ENCODE measurements at places on chromosomes 12 and 14. TPM values are rescaled to one million over a fixed set of nuclear protein-coding genes. Genes with fewer than 3 reads are reported as not detected.

Gene RNASE9
- total RNA-seq: not detected

Gene EPS8
- 20.7 TPM for total RNA-seq

Gene OXA1L
- total RNA-seq: 184 TPM

Gene AKAP6
- 172 TPM for total RNA-seq

Gene LGR5
- not detected for total RNA-seq

- DNase-seq: no peak
Measured at GRCh38 chr12:27185234-27186021, 58.7 kb upstream of the STK38L start.

DNA sequence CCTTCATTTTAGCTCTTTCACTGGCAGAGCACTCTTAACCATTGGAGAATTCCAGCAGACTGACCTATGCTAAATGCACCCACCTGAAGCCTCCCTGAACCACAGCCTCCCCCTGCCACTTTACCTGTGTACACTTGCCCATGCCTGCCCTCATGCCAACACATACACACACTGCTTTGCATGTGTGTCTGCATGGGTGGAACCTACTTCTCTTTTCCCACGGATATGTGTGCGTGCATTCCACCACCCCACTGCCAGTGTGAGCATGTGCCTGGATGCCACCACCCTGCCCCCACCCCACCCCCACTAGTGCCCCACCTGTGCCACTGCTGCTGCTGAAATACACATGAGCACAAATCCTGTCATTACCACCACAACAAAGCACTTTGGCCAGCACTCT is 49.5 kb upstream of the EEA1 start:
- DNase-seq: no peak

GRCh38 chr12:45269412-45269751 is 53.5 kb downstream of the ANO6 start:
- DNase-seq: no peak

DNA sequence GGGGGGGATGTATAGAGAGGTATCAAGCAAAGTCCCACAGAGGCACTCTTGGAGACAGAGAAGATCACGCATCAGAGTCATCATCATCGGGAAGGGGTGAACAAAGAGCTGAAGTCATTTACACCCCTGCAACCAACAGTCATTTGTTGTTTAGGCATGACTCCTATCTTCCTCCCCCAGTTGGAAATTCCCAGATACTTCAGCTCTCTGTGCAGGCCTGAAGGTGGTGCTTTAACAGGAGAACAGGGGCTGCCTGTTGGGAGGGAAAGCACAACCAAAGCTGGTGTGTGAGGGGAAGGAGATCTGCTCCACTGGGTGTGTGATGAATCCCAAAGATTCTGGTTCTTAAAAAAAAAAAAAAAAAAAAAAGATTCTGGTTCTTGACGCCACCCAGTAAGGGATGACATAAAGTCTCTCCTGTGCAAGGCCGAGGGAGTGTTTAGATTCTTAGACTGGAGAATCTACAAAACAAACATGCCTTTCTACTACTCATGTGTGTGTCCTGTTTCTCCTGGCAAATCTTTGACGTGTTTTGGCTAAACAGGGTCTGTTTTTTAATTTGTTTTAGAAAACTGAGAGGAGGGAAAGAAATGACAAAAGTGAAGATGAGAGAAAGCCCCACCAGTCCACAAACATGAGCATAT is 121.0 kb upstream of the ARHGAP5 start:
- DNase-seq: no peak

- DNase-seq: no peak
Measured at GRCh38 chr12:27779416-27779919, 565 bp upstream of the KLHL42 start.

DNA sequence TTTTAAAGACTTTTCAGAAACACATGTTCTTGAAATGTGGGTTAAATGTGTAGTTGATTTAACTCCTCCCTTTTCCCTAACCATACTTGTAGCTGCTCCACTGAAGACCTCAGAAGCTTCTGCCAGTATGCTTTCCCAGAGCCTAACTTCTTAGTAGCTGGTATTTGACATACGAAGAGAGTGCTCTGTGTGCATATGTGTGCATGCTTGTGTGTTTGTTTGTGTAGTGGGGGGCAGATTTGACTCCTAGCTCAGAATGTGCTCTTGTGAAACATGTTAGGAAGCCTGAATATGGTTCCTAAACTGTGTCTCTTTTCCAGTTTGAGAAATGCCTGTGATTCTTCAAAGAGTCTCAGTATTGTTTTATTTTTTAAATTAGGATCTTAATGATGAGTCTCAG is 420.4 kb downstream of the PCNX1 start:
- DNase-seq: no peak

DNA sequence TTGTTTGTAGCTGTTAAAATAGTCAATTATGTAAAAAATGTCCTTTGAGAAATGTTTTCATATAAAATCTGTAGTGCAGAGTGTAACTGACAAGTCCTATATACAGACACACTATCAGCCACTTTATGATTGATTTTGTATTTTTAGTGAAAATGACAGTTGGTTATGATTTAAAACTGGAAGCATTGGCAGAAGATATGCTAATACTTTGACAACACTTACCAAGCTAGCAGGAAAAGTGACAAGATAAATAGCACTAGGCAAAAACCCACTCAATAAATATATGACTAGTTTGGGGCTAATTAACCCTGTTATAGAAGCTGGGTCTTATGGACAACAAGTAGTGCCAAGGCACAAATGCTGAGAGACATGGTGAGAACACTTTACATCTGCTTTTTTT is 772.9 kb upstream of the NOVA1 start:
- no peak for DNase-seq

DNA sequence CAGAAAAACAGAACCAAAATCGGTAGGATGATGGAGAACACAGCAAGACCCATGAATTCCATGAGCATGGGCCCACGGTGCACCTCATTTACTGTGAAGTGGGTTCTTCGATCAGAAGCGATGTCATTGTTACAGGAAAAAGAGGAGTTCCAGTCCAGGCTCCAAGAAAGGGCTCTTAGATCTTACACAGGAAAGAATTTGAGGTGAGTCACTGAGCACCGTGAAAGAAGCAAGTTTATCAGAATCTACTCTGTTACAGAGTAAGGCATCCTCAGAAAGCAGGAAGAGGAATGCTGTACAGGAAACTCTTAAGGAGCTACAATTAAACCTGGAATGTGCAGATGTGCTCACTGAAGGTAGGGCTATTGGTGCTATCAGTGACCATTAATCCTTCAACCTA is 11.6 kb upstream of the CHFR start:
- DNase-seq: no peak

- no peak for DNase-seq
Measured at GRCh38 chr12:4850857-4851380, 58.8 kb upstream of the KCNA1 start.

- DNase-seq: no peak
Measured at GRCh38 chr12:3896801-3897351, 23.7 kb upstream of the PARP11 start.

GRCh38 chr12:15629108-15629507 is 160.1 kb downstream of the EPS8 start:
- peak; percentile 47 for DNase-seq

GRCh38 chr12:105443802-105444652 is 113.5 kb downstream of the C12orf75 start:
- no peak for DNase-seq

DNA sequence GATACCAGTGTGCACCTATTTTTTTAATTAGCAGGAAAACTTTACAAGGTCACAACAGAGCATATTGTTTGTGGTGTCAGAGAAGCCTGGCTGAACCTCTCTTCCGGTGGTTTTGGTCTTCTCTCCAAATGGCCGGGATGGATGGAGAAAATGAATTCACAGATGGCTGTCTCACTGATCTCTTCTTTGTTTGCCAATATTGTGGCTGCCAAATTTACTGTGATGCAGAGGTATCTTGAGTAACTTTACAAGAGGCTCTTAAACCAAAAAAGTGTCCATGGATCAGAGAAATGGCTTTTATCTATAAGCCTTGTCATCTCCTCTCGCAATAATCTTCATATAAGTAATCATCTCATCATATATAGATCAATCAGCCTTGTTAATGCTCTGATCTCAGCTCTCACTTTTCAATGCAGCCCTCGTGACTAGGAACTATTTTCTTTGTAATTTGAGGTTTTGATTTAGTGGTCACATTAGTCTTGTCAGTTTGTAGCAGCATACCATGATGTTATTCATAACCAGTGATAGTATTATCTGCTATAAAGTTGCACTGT is 308.1 kb downstream of the EGLN3 start:
- no peak for DNase-seq

GRCh38 chr14:106024983-106025604 is 498.7 kb downstream of the TMEM121 start:
- no peak for DNase-seq

DNA sequence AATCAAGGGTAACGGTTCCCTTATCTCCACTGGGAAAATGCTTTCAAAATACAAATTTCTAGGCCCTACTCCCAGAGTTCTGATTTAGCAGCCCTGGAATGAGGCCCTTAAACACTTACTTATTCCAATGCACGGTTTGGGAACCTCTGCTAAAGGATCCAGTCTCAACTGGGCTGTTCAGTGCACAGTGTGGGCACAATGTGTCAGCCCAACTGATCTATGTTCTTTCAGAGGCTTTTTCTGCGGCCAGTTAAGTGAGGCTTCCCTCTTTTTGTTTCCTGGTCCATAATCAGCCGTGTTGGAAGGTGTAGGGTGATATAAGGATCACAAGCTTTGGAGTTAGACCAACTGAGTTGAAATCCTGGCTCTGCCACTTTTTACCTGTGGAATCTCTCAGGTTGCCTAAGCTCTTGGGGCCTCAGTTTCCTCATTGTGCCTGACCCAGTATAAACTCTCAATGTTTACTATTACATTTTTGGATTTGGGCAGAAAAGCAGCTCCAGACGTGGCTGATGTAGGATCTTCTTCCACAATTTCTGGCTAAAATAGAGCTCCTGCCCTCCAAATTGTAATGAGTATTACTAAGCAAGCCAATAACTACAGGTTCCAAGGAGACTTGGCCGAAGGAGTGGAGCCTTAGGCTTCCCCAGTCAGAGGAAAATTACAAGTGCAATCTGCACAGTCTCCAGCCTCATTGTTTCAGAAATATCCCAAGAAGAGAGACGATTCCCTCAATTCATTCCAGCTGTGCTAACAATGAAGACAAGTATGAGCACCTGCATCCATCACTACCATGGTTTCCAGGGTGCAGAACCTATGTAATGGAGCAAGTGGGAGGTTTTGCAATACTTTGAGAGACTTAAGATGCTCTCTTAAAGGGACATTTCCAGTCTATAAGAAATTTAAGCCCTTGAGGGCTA is 2.3 kb upstream of the ANGEL1 start:
- DNase-seq: no peak

- DNase-seq: no peak
Measured at GRCh38 chr14:59195912-59196311, 7.4 kb downstream of the DAAM1 start.

DNA sequence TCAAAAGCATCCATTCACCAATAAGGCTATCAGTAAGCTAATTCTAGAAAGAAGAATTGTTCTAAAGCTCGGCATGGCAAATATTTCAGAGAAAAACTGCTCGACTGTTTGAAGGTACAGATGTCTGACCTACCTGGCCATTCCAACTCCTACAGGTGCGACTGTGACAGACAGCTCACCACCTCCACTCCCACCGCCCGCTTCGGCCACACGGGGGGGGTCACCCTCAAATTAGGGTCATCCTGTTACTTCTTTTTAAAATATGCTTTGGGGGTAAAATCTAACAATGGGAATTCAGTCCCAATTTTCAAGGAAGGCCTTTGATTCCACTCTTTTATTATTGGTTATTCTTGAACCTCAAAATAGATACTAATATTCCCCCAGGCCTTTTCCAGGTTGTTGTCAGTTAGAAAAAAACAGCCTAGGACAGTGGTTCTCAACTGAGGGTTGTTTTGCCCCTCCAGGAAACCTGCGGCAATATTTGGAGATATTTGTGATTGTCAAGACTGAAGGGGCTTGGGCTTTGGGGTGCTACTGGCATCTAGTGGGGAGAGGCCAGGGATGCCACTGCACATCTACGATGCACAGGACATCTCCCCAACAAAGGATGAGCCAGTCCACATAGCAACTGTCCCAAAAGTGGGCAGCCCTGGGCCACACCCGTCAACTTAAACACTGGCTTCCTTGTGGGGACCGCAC is 81.2 kb downstream of the BCL11B start:
- no peak for DNase-seq
